RWPE1 (cell line): ENCODE measurements at places on chromosomes 1 and 21.

GRCh38 chr1:166692346-166692745, 146.9 kb upstream of the POGK start:
- DNase-seq: peak; percentile 8

GRCh38 chr1:54464031-54464476, 57.9 kb upstream of the SSBP3 start:
- no peak for DNase-seq

DNA sequence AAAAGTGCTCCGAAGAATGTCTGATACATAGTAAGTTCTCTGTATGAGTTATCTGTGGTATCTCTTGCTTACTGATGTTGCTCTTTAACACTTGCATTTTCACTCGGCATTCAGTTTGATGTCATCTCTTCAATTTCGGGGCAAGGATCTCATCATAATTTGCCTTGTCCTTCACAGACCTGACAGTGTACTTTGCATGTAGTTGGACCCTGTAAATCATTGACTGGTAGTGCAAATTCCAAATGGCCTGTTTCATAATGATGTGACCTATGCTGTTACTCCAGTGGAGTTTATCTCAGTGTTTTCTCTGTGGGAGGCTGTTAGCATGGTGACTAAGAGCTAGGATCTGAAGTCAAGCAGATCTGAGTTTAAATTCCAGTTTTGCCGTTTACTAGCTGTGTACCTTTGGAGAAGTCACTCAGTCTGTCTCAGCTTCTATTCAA, 34.2 kb upstream of the ABCD3 start:
- DNase-seq: no peak

- DNase-seq: no peak
These were observed 596 bp downstream of the PADI4 start for GRCh38 chr1:17308593-17308992.

- no peak for DNase-seq
These were observed 9.0 kb downstream of the TSACC start for GRCh38 chr1:156347331-156347730.

DNA sequence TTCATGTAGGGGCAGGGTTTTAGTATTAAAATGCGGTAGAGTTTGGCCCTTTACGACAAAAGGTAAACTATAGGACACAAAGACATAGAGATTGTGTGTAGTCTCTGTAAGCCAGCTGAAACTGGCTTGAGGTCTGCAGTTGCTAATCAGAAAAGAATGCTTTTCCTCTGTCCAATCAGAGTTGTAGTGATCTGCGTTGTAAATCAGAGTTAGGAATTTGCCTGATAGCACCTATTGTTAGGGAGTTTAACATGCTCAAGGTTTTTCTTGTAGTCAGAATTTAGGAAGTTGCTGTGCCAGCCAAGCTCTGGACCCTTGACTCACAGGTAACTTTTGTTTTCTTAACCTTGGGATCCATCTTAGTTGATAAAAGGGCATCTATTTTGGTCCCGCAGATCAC, 61.2 kb upstream of the VTCN1 start:
- no peak for DNase-seq

DNA sequence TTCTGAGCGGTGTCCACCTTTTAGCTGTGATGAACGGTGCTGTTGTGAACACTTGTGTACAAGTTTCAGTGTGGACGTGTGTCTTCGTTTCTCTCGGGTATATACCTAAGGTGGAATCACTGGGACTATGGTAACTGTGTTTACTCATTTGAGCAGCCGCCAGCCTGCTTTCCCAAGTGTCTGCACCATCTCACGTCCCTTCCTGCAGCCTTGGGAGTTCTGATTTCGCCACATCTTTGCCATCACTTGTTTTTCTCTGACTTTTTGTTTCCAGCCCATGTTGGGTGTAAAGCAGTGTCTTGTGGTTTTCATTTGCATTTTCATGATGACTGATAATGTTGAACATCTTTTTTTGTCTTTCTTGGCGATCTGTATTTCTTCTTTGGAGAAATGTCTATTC, 40.4 kb downstream of the COL18A1 start:
- no peak for DNase-seq

DNA sequence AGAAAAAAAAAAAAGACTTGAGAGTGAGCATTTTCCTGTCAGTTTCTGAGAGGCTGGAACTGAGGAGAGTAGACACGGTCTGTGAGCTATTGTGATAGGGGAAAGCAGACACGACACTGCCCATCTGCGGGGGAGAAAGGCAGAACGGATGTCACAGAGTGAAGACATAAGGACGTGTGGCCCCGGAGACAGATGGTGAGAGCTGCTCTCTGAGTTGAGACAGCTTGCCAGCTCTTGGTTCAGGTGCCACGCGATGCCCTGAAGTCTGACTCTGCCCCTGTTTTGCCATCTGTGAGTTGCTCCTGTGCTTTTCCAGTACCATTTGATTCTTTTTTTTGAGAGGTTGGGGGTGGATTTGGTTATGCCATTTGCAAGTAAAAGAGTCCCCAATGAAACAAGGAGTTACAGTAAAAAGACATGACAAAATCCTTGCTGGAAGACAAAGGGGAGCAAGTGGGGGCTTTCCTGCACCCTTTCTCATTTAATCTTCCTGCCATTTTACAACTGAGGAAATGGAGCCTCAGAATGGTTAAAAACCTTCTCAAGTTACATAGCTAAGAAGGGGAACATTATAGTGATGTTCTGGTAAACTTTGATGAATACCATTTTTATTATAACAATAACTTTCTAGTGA, 128.9 kb upstream of the DNAH14 start:
- DNase-seq: no peak

DNA sequence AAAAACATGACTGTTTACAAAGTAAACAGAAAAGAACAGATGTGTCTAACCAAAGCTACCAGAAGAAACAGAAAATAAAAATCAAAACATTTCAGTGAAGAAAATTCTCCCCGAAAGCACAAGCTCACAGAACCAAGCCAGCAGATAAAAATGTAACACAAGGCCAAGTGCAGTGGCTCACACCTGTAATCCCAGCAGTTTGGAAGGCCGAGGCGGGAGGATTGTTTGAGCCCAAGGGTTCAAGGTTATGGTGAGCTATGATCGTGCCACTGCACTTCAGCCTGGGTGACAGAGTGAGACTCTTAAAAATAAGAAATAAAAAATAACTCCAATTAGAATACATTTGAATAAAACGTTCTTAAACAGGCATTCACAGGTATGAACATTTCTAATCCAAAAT, 19.1 kb upstream of the DDOST start:
- no peak for DNase-seq

- no peak for DNase-seq
These were observed 708 bp downstream of the CDA start for GRCh38 chr1:20589331-20590278.

GRCh38 chr1:98919211-98919610, 85.5 kb downstream of the PLPPR5 start:
- DNase-seq: no peak

GRCh38 chr21:35358008-35358407, 308.9 kb upstream of the RUNX1 start:
- no peak for DNase-seq

DNA sequence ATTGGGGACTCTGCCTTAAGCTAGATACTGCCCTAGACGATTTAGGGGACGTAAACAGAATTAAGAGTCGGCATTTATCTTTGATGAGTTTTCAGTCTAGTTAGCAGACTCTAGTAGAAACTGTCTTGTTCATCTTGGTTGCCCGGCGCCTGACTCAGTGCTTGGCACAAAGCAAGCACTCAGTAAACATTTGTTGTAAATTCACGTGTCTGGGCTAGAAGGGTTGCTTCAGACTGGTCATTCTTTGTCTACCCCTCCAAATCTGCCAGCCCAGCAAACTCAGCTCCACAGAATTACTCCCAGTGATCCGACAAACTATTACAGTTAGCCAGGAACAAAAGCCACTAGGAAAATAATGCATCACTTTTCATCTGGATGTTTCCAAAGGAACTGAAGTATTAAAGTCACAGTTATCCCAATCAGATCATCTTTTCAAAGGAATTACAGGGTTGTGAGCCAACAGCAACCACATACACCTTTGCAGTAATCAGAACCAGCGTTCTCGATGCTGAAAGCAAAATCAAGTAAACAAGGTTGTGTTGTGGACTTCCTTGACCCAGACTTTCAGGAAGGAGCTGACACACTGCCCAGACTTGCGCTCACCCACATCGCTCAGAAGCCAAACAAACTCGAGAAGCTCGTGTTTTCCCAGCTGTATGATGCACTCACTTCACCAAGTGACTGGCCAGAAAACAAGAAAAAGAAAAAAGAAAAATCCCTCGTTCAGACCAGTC, 66.5 kb upstream of the GADD45A start:
- DNase-seq: peak; percentile 49

DNA sequence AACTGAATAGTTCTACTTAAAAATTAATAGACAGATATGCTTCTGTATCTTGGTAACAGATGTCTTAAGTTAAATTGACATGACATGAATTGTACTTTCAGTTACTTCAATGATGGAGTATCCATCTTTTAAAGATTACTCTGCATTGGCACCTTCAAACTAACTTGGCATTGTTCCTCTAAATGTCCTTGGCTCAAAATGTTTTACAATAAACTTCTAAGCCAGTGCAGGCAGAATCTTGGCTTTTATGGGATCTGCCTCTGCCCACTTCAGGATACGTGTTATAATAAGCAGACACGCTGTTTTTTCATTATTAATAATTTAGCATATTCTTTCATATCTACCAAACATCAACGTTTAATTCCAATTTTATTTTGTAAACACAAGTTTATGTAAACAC, 873.4 kb upstream of the ADAMTS5 start:
- no peak for DNase-seq

- DNase-seq: no peak
These were observed 13.2 kb downstream of the VPS45 start for GRCh38 chr1:150080784-150081183.

DNA sequence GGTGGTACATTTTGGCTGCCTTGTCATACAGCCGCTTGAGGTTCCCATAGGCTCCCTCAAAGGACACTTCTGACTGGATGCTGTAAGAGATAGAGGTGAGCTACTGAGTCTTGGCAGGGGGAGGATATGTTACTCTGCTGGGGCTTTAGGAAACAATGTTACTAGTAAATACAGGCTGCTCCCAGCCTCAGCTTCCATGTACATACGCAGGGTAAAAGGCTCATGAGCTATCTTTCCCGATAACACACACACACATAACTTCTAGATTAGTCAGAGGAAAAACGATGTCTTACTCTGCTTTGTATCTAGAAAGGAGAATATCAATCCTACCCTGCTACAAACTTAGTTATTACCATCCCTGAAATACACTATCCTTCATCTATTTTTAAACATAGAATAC, 14.3 kb downstream of the SMG5 start:
- no peak for DNase-seq

- no peak for DNase-seq
These were observed 229.5 kb downstream of the TRABD2B start for GRCh38 chr1:47767741-47768100.

DNA sequence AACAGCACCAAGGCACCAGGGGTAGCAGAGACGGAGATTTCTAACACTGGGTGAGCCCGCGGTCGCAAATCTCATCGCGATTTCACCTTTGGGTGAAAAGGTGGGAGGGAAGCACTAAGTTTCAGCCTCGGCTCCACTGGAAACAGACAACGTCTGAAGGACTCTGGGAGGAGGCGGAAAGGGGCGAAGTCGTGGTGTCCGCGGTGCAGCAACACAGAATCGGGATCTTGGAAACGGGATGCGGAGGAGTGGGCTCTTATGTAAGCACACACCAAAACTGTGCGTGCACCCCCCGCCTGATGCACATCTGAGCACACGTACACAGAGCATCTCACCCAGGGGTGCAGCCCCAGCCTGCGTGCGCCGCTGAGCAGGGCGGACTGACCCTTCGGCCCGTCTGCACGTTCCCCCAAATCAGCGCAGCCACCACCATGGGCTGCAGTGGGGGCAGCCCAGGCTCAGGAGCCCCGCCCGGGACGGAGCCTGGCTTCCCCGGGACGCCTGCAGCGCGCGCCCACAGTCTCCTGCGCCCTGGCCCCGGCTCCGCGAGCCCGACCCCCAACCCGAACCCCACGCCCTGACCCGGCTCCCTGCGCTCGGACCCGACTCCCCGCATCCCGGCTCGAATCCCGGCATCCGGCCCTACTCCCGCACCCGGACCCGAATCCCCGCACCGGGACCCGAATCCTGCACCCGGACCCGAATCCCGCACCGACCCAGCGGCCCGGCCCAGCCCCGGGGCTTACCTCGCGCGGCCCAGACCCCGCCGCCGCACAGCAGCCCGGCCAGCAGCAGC, 670 bp downstream of the CLSTN1 start:
- DNase-seq: peak; percentile 34

GRCh38 chr1:167905671-167906070, 8.3 kb downstream of the ADCY10 start:
- DNase-seq: no peak

- no peak for DNase-seq
These were observed 456.1 kb upstream of the ADAMTS5 start for GRCh38 chr21:27423038-27423437.

GRCh38 chr1:82423174-82423815, 622.6 kb downstream of the ADGRL2 start:
- DNase-seq: no peak

DNA sequence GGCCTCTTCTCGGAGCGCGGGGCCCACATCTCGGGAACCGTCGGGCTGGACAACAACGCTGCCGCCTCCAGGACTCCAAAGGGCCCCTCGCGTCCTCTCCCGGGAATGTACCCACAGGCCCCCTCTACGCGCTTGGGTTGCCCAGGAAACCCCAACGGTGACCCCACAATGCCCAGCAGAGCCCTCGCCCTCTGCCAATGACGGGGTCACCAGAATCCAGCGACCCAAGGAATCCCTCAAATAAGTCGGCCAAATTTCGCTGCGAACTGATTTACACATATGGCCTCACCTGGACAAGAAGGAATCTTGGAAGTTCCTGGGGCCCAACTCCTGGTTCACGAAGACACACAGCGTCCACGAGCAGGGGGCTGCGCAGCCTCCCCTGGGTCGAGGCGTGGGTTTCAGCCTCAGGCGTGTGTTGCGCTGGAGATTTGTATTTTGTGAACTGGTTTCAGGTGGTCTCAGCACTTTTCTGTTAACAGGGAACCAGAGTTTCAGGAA, 78.1 kb downstream of the DESI2 start:
- DNase-seq: no peak

DNA sequence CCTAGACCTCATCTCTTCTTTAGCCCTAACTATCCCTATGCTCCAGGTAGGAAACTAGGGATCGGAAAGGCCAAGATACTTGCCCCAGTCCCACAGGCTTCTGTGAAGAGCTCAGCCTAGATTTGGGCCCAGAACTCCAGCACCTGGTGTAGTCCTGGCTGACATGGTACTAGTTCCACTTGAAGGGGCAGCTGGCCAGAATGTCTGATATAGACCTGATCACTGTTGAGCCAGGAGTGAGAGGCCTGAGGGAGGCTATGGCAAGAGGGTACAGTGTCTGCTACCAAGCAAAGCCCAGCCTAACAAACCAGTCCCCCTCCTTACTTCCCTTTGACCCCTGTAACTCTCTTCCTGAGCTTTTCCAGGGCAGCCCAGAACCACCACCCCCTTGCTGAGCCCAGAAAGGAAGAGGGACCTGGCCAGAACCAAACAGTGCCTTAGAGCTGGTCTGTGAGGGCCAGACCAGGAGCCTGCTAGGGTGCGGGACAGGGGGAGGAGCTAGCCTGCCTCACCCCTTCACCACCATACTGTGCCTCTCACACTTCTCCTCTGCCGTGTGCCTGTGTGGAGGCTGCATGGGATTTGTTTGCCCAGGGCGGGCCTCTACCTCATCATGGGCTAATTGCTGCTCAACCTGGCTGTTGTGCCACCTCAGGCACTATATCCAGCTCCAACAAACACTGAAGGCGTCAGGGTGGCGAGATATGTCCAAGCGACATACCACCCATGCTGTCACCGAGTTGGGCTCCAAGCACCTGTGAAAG, 10.9 kb downstream of the POMGNT1 start:
- DNase-seq: no peak

GRCh38 chr1:31063631-31064030, 1.9 kb downstream of the PUM1 start:
- no peak for DNase-seq
